Epithelial cell of proximal tubule (primary cell): ENCODE measurements at places on chromosomes 13 and 19. TPM values are rescaled to one million over a fixed set of nuclear protein-coding genes. Genes with fewer than 3 reads are reported as not detected.

C1QTNF9B gene
- total RNA-seq, result not detected in 2 replicates

SF3A2 gene
- 51.7 and 61.2 TPM in 2 replicates for total RNA-seq

- DNase-seq, result no peak
Measured at GRCh38 chr19:7832009-7832408, 2.0 kb downstream of the EVI5L start.

LPAR2 gene
- total RNA-seq, result 17.1 and 34.1 TPM in 2 replicates

GRCh38 chr13:72864142-72865011 lies 82.4 kb downstream of the PIBF1 start:
- no peak for DNase-seq

RGCC gene
- 8.4 and 9.7 TPM in 2 replicates for total RNA-seq

DNA sequence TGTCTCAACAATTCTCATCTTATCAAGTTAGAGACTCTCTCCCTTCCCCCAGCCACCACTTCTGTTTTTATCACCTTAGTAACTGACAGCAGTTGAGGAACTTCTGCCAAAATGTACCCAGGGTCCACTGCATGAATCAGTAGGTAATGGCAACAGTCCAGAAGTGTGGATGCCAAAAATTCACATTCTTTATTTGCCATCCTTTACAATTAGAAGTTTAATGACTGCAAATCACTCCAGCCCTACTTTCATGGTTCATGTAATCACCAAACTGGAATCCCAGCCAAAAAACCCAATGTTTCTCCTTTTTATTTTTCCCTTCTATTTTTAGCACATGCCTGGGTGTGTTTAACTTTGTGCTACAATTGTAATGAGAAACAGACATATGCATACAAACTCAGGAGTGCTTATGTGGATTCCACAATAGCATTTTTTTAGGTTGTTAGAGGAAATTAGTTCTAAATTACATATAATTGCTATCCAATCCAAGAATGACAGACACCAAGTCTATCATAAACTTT lies 243.5 kb downstream of the RGCC start:
- no peak for DNase-seq

- peak; percentile 43 for DNase-seq
Measured at GRCh38 chr13:56412856-56413255, 727.9 kb upstream of the PRR20A start.

CPAMD8 gene
- 0.22 and 8.2 TPM in 2 replicates for total RNA-seq

DNA sequence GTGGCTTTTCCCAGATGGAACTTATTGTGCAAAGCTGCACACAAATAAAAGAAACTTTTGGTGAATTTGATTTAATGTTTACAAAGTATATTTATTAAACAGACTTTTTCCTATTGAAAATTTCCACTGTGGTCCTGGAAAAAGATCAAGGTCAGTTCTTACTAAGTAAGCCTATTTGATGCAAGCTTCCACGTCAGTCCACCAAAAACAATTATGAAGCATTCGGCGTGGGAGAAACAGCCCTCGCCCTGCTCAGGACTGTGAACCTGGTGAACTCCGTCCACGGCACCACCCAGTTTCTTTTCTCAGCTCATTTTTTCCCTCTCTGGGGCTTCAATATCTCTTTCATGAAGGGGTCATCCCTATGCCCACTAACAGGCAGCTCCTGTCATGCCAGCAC lies 149.8 kb downstream of the EFNB2 start:
- no peak for DNase-seq

DNA sequence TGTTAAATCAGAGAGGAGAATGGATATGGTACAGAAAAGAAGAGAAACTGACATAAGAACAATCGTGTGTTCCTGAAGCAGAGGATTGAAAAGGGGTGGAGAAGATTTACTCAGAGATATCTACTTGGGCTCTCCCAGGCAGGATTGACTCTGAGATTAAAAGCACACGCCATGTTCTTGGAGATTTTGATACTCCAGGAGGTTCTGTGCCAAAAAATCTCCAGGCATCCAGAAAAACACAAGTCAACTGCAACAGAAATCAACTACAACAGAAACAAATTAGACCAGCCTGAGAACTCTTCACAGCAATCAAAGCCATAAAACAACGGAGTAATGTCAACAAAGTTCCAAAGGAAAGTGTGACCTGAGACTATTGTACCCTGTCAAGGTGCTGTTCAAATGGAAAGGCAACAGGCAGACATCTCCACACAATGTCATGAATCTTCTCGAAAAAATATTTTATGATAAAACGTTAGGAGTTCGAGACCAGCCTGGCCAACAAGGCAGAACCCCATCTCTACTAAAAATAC lies 104.2 kb downstream of the UBL3 start:
- DNase-seq, result no peak
